ENCODE measurements at places on chromosomes 2 and 18. TPM values are rescaled to one million over a fixed set of nuclear protein-coding genes. Genes with fewer than 3 reads are reported as not detected.
A peak's percentile ranks its signal among the peaks of the same experiment; 100 is the strongest.

GRCh38 chr2:28602751-28603639 is 107.1 kb downstream of the PLB1 start:
- DNase-seq: peak; percentile 31

DNA sequence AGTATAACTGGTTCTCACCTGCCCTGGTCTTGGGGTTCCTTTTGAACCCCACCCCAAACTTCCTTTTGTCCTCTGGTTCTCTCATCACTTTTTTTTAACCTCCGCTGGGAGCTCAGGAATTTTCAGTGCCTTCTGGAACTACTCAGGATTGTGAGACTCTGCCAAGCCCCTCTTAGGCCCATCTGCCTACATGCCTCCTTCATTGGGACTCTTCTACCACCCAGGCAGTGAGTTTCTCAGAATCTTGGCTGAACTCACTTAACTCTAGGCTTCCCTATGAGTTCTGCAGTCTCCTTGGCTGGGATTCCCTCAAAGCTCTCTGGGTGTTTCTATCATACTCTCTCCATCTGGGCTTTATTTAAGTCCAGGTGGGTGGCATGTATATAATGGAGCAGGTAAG is 86.3 kb downstream of the MDH1 start:
- DNase-seq: no peak

- DNase-seq: no peak
Observed at GRCh38 chr2:152343426-152343825, 8.5 kb downstream of the FMNL2 start.

DNA sequence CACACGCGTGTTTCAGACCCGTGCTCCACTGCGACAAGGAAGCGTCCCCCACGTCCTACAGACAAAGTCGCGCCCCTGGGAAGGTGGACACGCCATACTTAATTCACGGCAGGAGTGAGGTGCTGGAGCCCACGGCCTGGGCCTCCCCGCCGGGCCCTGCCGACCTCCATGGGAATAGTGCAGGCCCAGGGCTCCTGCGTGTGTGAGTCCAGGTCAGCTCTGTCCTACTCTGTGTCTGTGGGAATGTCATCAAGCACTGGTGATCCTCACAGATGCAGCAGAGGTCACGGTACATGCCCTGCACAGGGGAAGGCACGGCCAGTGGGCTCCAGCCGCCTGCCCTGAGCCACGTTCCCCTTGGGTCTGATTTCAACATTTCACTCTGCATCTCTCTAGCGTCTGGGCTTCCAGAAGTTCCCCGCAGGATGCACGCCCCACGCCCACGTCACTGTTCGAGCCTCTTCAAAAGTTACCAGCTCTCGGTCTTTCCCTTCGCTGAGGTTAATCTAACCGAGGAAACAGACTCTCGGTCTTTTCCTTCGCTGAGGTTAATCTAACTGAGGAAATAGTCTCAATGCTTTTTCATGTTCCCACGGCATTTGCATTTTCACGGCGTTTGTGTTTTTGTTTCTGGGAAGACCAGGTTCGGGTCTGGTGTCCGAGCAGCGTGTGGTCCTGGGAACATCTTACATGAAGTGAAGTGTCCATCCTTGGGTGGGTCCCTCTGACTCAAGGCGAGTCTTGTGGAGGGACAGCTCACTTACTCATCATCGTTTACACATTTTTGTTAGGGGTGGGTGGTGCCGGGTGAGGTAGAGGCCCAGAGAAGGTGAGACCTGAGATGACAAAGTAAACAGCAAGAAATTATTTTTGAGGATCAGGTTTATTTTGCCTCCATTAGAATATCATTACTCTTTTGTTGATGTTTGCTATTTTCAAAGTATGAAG is 157.3 kb upstream of the ALKAL2 start:
- DNase-seq: no peak

DNA sequence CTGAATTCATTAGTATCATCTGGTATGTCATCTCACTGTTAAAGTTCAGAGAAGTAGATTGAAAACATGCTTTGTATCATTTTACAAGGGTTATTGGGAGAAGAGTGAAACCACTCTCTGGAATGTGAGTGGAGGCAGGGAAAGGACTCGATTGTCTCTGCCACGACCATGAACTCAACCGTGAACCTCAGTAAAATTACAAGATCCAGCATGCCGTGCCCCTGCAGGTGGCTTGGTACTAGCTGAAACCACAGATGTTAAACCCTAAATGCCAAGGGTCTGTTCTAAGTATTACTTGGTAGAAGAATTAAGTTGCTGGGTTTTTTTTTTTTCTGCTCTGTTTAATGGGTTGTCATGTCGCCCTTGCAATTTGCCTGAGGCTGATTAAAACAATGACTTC is 197.2 kb downstream of the MYO3B start:
- peak; percentile 73 for DNase-seq

- DNase-seq: no peak
Observed at GRCh38 chr2:238924796-238925195, 76.9 kb downstream of the TWIST2 start.

DNA sequence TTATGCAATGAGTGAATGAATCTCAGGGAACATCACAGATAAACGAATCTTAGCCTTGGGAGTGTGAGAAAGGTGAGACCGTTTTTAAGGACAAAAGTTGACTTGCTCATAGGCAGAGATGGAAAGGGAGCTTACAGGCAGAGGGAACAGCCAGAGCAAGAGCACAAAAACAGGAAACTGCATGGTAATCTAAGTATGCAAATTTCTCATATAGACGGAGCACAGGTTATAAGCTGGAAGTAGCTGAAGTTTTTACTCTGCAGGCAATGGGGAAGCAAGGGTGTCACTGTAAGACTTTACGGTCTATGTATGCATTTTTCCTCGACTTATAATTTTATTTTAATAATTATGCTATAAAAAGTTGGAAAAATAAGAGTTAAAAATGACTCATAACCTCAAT is 44.8 kb upstream of the STRN start:
- no peak for DNase-seq

PROC gene
- 0.25 TPM for total RNA-seq

GRCh38 chr2:230520875-230521155 is 104.8 kb downstream of the SP100 start:
- DNase-seq: peak; percentile 72

ALPG gene
- not detected for total RNA-seq

C2orf66 gene
- total RNA-seq: not detected

DNA sequence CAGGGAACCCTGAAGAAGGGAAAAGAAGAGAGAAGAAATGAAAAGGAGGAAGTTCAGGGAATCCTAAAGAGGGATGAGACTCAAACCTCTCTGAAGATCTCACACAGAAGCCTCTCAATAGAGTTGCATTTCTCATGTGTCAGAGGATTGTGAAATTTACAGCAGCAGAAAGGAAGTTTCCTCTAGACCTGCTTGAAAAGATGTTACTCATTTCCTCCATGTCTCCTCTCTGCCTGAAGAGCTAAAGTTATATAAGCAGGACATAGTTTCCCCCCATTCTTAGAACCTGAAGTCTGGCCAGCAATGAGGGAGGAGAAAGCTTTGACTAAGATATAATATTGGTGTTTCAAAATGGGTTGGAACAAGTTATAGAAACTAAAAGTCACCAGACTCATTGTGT is 1155.6 kb downstream of the LRP1B start:
- DNase-seq: peak; percentile 8

GRCh38 chr2:16478434-16479210 is 187.0 kb downstream of the CYRIA start:
- DNase-seq: peak; percentile 34

MTHFD2 gene
- 66.7 TPM for total RNA-seq

- DNase-seq: no peak
Observed at GRCh38 chr2:148969659-148970061, 68.8 kb upstream of the LYPD6B start.

DNA sequence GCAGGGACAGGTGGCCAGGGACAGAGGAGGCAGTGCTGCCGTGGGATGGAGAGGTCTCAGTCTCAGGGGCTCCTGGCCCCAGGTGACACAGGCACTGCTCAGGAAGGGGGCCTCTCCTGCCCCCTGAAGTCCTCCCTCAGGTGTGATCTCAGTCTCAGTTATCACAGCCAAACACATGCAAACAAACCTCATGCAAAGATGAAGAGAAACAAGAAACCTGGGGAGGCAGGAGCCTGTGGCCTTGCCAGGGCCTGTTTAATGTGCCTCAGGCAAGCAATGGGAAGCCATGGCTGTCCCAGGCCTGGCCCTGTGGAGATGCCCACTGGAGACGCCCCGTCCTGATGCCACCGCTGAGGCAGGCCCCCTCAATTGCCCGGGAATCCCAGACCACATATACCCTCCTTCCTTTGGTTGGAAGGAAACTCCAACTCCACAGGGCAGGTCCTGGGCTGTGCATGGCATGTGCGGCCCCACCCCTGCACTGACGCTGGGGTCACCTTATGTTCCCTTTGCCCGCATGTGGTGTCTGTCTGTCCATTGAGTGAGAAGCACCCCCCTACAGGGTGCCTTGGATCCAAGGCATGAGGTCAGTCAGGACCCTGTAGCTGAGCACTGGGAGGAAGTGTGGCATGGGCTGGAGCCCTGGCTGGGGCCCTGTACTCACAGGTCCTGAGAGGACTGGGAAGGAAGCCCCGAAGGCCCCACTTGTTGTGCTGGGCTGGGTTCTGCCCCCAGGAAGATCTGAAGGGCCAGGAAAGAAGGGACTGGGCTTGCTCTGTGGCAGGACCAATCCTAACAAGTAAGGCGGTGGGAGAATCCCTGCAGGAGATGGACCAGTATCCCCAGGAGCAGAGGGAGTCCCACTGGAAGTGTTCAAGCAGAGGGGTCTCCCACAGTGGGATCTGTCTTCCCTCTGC is 68.8 kb upstream of the RAB6C start:
- DNase-seq: no peak

OR6B2 gene
- total RNA-seq: not detected

DNA sequence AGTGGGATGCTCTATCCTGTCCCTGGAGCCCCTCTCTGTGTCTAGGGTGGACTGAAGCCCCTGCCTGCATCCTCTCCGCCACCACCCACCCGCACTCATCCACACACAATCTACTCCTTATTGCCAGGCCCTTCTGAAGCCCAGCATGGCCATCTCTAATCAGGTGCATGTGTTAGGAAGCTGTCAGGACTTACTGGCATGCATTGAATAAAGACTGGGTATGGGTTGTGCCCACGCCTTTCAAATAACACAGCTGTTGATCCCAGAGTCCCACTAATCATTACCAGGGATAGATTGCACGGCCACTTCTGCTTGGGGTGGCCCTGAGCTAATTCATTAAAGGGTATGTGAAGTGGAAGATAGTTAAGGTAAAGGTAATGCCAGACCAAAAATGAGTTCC is 88.4 kb downstream of the CABLES1 start:
- no peak for DNase-seq

SNRNP27 gene
- total RNA-seq: 76.9 TPM

DNA sequence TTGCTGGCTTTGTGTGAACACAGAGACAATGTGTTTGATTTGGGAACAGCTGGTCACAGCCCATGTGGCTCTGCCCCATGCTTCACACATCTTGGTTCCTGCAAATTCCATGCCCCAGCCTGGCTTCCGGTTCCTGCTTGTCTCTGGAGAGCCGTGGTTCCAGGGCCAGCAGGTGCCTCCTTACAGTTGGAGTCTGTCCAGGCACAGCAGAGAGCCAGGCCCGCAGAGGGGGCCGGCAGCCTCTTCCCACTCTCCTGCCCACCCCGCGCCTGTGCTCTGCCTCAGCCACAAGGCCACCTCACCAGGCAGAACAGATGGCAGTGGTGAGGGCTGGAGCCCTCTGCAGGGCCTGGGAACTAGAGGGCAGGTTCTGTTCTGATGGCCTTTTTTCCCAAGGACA is 81.5 kb downstream of the LDLRAD4 start:
- no peak for DNase-seq

HPCAL1 gene
- 64.9 TPM for total RNA-seq

DNA sequence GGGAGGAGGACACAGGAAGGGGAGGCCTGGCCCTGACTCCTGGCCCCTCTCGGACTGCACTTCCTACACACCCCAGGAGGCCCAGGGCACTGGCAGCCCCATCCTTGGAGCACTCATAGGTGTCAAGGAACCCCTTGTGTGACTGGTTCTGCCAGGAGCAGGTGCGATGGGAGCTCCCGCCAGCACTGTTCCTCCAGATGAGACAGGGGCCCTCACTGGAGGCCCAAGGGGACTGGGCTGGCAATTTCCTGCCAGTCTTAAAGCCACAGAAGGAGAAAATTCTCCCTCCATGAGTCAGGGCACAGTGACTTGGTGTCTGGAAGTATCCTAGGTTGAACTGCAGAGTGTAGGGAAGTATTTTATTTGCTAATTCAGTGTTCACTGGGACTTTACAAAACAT is 42.8 kb upstream of the MAL start:
- peak; percentile 91 for DNase-seq

POTEC gene
- not detected for total RNA-seq

MC5R gene
- total RNA-seq: not detected

GRCh38 chr2:133371286-133371685 is 197.0 kb downstream of the NCKAP5 start:
- no peak for DNase-seq

KIF1A gene
- total RNA-seq: 0.45 TPM

CROCC2 gene
- total RNA-seq: under 0.01 TPM

DNA sequence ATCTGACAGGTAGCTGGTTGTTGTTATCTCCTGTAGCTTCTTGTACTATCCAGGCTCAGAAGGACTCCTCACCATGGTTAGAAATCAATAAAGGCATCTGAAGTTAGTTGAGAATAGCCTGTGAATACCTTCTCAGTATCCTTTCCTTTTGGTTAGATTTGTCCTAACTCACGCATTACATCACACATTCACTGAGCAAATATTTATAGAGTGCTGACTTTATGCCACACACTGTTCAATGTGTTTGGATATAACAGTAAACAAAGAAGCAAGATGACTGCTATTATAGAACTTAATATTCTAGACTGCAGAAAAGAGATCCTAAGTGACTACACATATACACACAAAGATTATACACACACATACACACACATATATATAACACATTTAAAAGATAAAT is 889.9 kb upstream of the CHAC2 start:
- DNase-seq: no peak

DNA sequence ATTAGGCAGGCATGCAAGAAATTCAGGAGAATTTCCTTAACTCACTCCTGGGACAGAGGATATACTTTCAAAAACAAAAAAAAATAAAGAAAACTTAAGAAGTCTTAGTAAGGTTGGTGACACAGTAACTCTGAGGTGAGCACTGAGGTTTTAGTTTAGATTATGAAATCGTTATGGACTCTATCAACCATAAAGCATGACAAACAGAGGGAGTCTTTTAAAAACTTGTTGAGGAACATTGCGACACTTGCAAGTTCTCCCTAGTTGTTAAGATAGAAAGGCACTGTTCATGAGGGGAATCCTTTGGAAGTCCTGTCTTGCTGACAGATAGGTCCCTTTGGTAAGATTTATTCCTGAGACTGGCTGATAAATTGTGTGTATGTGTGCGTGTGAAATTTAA is 194.3 kb upstream of the ERBB4 start:
- DNase-seq: peak; percentile 85

DNA sequence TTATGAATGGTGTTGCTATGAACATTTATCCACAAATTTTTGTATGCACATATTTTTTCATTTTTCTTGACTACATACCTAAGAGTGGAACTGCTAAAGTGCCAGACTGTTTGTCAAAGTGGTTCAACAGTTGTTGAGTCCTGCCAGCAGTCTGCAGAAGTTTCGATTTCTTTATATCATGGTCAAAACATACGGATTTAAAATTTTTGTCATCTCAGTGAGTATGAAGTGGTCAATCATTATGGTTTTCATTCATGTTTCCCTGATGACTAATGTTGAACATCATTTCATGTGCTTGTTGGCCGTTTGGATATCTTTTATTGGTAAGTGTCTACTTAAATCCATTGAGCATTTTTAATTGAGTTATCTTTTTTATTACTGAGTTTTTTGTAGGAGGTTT is 39.2 kb downstream of the CCDC138 start:
- DNase-seq: no peak

NETO1 gene
- total RNA-seq: 4.9 TPM

GRCh38 chr2:42567364-42567763 is 1.1 kb upstream of the MTA3 start:
- DNase-seq: peak; percentile 19

CCBE1 gene
- 8.7 TPM for total RNA-seq

PSMA8 gene
- total RNA-seq: not detected

DYNAP gene
- total RNA-seq: not detected

All from renal cortical epithelial cell (primary cell).